ENCODE measurements at places on chromosomes 7 and 10. TPM values are rescaled to one million over a fixed set of nuclear protein-coding genes. Genes with fewer than 3 reads are reported as not detected.

DNA sequence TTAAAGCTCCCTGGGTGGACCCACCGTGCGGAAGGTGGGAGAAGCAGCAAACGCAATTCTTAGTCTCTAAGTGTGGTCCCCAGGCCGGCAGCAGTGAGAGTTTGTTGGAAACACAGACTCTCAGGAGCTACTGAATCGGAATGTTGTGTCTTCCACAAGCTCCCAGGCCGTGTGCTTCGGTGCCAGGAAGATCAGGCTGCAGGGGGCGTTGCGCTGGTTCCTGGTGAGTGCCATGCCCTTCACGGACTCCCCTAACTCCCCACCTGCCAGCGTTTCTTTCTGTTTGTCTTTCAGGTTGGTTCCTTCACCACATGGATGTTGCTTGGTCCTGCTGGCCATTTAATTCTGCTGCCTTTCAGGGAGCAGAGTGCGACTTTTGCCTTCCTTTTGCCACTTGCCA, 91.2 kb upstream of the PITRM1 start:
- DNase-seq = no peak
- no peaks in the 10 kb centered on the region for H3K36me3 ChIP-seq
- H3K4me1 ChIP-seq = peaks cover 16% of the 10 kb centered on the region
- no peak overlapping the region for H3K4me3 ChIP-seq
- no peak overlapping the region for H3K27ac ChIP-seq
- no peaks in the 10 kb centered on the region for H3K27me3 ChIP-seq

GRCh38 chr7:142188846-142189245, 69.0 kb downstream of the PRSS58 start:
- no peak overlapping the region for H3K27ac ChIP-seq
- H3K27me3 ChIP-seq = no peaks in the 10 kb centered on the region
- H3K4me3 ChIP-seq = no peak overlapping the region
- H3K4me1 ChIP-seq = no peaks in the 10 kb centered on the region
- DNase-seq = no peak

Gene CTAGE8
- polyA plus RNA-seq = 0.04 TPM

GRCh38 chr10:111600772-111601171, 523.9 kb downstream of the ADRA2A start:
- H3K36me3 ChIP-seq = no peaks in the 10 kb centered on the region
- no peak overlapping the region for H3K4me3 ChIP-seq
- no peak overlapping the region for H3K27ac ChIP-seq
- peak; percentile 10 for DNase-seq
- no peaks in the 10 kb centered on the region for H3K4me1 ChIP-seq
- no peaks in the 10 kb centered on the region for H3K27me3 ChIP-seq

DNA sequence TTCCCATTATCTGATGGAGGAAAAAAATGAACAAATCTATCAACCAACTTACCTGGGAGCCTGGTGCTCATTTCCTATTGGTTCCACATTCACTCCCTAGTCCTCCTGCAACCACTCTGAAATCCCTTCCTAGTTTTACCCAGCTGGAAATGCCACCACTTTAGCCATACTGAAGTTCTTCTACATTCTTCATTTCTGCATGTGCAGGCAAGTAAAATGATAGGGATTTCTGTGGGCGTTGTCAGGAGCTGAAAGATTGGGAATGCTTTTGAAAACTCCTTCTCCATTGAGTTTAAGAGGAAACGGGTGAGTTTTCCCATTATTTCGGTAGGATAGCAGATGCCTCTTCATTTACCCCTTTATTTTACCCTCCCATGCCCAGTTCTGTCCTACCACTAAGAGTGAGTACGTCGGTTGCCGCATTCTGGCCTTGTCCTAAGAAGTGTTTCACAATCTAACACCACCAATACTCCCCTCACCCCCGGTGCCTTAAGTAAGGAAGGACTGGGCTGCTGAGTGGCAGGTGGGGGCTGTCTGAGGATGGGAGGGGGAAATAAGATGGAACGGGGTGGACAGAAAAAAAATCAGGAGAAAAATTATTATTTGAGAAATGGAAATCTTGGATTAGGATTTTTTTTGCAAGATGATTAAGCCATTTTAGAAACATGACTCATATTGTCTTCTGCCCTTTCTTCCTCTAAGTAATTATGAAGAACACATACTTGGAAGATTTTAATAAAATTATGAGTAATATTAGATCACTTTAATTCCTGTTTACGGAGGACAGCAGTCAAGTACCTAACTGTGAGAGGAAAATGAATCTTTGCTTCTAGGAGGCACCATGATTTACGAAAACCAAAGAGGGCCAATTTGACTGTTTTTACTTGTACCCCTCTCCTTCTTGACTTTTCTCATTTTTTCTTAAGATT, 13.2 kb upstream of the TAS2R60 start:
- no peaks in the 10 kb centered on the region for H3K36me3 ChIP-seq
- no peak for DNase-seq
- no peaks in the 10 kb centered on the region for H3K27me3 ChIP-seq
- no peak overlapping the region for H3K27ac ChIP-seq

DNA sequence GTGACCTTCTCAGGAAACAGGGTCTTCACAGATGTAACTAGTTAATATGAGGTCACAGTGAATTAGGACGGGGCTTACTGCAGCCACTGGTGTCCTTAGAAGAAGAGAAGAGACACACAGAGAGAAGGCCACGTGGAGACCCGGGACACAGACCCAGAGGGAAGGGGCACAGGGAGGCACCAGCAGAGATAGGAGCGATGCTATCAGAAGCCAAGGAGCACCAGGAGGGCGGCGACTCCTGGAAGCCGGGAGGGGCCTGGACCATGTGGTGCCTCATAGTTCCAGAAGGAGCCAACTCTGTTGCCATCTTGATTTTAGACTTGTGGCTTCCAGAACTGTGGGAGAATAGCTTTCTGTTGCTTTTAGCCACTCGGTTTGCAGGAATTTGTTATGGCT, 505.9 kb downstream of the TCERG1L start:
- DNase-seq = no peak
- H3K27me3 ChIP-seq = peaks cover 5% of the 10 kb centered on the region
- no peak overlapping the region for H3K27ac ChIP-seq
- H3K4me3 ChIP-seq = no peak overlapping the region
- no peaks in the 10 kb centered on the region for H3K36me3 ChIP-seq
- H3K4me1 ChIP-seq = no peaks in the 10 kb centered on the region
